ENCODE measurements at places on chromosomes 3 and 15.

GRCh38 chr3:49498239-49498638, 28.2 kb downstream of the DAG1 start:
- H3K4me1 ChIP-seq = peaks cover 9% of the 10 kb centered on the region
- no peak overlapping the region for H3K27ac ChIP-seq
- no peaks in the 10 kb centered on the region for H3K36me3 ChIP-seq
- DNase-seq = no peak
- no peaks in the 10 kb centered on the region for H3K27me3 ChIP-seq
- no peak overlapping the region for H3K4me3 ChIP-seq

- H3K36me3 ChIP-seq = peaks cover 5% of the 10 kb centered on the region
- DNase-seq = no peak
- peaks cover 6% of the 10 kb centered on the region for H3K4me1 ChIP-seq
- no peak overlapping the region for H3K27ac ChIP-seq
- H3K4me3 ChIP-seq = no peak overlapping the region
Measured at GRCh38 chr3:67648701-67649100, 5.7 kb downstream of the SUCLG2 start.

GRCh38 chr15:91942720-91943394, 89.3 kb downstream of the SLCO3A1 start:
- H3K27ac ChIP-seq = peak overlapping the region; percentile 59
- no peaks in the 10 kb centered on the region for H3K36me3 ChIP-seq
- H3K4me1 ChIP-seq = peaks cover 42% of the 10 kb centered on the region
- DNase-seq = peak; percentile 70
- H3K27me3 ChIP-seq = no peaks in the 10 kb centered on the region

- H3K36me3 ChIP-seq = no peaks in the 10 kb centered on the region
- DNase-seq = no peak
- H3K27ac ChIP-seq = no peak overlapping the region
- H3K27me3 ChIP-seq = no peaks in the 10 kb centered on the region
- H3K4me3 ChIP-seq = no peak overlapping the region
- H3K4me1 ChIP-seq = peaks cover 21% of the 10 kb centered on the region
Measured at GRCh38 chr3:45628746-45629145, 34.2 kb downstream of the LIMD1 start.

DNA sequence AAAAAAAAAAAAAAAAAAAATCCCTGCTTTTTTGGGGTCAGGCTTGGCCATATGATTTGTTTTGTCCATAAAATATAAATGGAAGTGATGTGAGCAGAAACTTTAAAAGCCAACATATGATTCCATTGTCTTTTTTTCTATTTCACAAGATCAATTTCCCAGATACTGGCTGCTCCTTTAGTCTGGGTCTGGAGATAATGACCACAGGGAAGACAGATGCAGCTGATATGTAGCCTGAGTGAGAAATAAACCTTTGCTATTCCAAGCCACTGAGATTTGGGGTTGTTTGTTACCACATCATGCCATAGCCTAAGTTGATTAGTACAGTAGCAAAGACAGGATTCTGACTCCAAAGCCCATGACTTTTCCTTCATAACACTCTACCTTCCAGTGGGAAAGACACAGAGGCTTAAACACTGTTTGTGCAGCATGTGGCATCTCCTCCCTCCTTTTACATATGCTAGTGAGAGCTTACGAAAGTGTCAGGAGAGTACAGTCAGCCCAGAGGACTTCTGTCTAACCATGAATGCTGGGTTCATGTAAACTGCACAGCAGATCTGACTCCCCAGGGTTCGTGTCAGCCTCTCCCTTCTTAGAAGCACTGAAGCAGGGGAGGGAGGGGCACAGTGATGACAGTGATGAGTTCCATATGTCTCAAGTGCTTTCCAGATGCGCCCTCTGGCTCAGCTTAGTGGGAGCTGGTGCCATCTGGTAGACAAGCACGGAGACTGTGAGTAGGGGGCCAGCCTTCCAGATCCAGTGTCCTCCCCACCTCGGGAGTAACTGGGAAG, 36.7 kb upstream of the SLC7A14 start:
- H3K4me1 ChIP-seq = no peaks in the 10 kb centered on the region
- H3K27me3 ChIP-seq = no peaks in the 10 kb centered on the region
- no peaks in the 10 kb centered on the region for H3K36me3 ChIP-seq
- no peak overlapping the region for H3K4me3 ChIP-seq
- H3K27ac ChIP-seq = no peak overlapping the region
- DNase-seq = no peak

DNA sequence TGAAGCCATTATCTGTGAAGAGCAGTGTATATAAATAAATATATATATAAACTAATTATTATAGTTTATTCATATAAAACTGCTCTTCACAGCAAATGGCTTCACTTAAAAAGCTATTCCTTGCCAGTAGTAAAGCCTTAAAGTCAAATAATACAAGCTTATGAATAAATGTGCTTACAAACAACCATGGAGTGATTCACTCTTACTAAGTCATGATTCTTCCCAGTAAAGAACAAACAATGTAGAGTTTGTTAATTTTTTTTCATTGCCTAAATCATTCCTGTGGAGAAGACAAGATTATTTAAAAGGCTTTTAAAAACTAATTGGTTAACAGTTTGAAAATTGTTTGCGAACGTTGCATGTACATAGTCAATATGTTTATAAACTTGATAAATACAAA, 140.7 kb downstream of the PLCH1 start:
- no peaks in the 10 kb centered on the region for H3K27me3 ChIP-seq
- H3K4me1 ChIP-seq = no peaks in the 10 kb centered on the region
- H3K27ac ChIP-seq = no peak overlapping the region
- no peak overlapping the region for H3K4me3 ChIP-seq
- no peaks in the 10 kb centered on the region for H3K36me3 ChIP-seq
- no peak for DNase-seq

GRCh38 chr3:59392116-59392515, 342.3 kb upstream of the CFAP20DC start:
- no peak for DNase-seq
- no peaks in the 10 kb centered on the region for H3K36me3 ChIP-seq
- H3K4me1 ChIP-seq = no peaks in the 10 kb centered on the region
- H3K27ac ChIP-seq = no peak overlapping the region
- no peak overlapping the region for H3K4me3 ChIP-seq

DNA sequence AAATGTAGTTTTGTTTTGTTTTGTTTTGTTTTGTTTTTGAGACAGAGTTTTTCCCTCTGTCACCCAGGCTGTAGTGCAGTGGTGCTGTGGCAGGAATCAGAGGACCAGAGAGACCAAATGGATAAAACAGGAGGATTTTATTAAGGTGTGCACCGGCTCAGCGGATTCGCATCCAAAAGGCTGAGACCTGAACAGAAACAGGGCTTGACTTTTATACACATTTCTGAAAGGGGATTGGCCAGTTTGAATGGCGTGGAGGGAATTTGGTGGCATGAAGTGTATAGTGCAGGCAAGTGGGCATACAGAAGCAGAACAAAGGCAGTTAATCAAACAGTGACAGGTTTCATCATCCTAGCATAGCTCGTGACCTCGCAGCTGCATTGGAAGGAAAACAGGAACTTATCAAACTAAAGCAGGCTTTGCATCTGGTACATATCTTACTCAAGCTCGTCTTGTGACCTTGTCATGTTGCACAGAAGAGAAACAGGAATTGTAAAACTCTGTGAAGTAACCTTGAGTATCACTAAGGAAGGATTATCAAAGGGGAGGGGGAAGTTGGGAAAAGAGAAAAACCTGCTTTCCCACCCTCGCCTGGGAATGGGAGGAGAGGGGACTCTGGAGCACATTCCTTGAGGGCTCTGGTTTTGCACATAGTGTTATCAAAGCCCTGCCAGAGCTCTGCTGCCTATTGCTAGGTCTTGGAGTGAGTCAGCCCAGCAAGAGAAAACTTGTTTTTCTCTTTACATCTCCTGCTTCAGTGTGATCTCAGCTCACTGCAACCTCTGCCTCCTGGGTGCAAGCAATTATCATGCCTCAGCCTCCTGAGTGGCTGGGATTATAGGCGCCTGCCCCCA, 38.5 kb downstream of the C3orf62 start:
- H3K4me1 ChIP-seq = peaks cover 4% of the 10 kb centered on the region
- no peak overlapping the region for H3K4me3 ChIP-seq
- H3K27ac ChIP-seq = peak overlapping the region; percentile 52
- H3K36me3 ChIP-seq = no peaks in the 10 kb centered on the region
- DNase-seq = no peak
- H3K27me3 ChIP-seq = no peaks in the 10 kb centered on the region

DNA sequence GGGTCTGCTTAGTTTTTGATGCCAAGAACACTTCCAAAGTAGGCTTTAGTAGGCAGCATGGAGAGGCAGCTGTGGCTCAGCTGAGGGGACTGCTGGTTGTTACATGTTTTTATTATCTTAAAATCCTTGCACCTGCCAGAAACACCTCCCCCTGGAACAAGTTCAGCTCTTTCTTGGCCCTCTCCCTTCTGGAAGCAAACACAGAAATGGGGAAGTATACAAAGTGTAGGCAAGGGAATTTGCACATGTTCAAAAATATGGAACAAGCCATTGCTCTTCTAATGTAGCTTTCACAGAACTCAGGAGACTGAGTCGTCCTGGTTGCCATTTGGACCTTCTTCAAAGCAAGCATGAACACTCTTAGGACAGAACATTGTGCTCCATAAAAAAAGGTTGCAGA, 169.1 kb upstream of the SEMA6D start:
- H3K27me3 ChIP-seq = no peaks in the 10 kb centered on the region
- DNase-seq = no peak
- H3K4me1 ChIP-seq = no peaks in the 10 kb centered on the region
- H3K27ac ChIP-seq = no peak overlapping the region
- no peaks in the 10 kb centered on the region for H3K36me3 ChIP-seq

- H3K4me1 ChIP-seq = no peaks in the 10 kb centered on the region
- no peaks in the 10 kb centered on the region for H3K36me3 ChIP-seq
- H3K27me3 ChIP-seq = no peaks in the 10 kb centered on the region
- DNase-seq = no peak
Measured at GRCh38 chr3:94184781-94185180, 121.9 kb downstream of the NSUN3 start.

GRCh38 chr3:159189994-159190669, 388.3 kb downstream of the MFSD1 start:
- no peak overlapping the region for H3K4me3 ChIP-seq
- no peak overlapping the region for H3K27ac ChIP-seq
- no peaks in the 10 kb centered on the region for H3K27me3 ChIP-seq

DNA sequence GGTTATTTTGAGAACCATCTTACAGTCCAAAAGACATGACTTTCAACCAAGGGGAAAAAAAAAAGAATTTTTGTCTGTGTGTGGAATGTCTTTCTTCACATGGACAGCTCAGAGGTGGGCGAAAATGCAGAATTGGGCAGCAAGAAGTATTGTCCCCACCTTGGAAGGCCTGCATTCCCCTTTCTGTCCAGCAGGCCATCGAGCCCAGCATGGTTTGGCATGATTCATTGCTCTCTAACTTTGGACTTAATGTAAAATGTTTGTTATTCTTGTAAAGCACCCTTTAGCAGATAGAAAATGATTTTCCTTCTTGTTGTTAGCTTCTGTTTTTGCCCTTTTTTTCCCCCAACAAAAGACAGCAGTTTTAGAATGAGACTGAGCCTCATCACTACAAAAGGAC, 12.4 kb downstream of the MYO1E start:
- no peaks in the 10 kb centered on the region for H3K36me3 ChIP-seq
- DNase-seq = no peak
- no peaks in the 10 kb centered on the region for H3K27me3 ChIP-seq
- H3K4me3 ChIP-seq = no peak overlapping the region
- H3K4me1 ChIP-seq = peaks cover under 1% of the 10 kb centered on the region

GRCh38 chr15:43093026-43093425, 12.8 kb downstream of the UBR1 start:
- DNase-seq = no peak
- H3K27ac ChIP-seq = no peak overlapping the region
- H3K4me1 ChIP-seq = no peaks in the 10 kb centered on the region
- no peaks in the 10 kb centered on the region for H3K27me3 ChIP-seq
- H3K4me3 ChIP-seq = no peak overlapping the region
- peaks cover 2% of the 10 kb centered on the region for H3K36me3 ChIP-seq

DNA sequence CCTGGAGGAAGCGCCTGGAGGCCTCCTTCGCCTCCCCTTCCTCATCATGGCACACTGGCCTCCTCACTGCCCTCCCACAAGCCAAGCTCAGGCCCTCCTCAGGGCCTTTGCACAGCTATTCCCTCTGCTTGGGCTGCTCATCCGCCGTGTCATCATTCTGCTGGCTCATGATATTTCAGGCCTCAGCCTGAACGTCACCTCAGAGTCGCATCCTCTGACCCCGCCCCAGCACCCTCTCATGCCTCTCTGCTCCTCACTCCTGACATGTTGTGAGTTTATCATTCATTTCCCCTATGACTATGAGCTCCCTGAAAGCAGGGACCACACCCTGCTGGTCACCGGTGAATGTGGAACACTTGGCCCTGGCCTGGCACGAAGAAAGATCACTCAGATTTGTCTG, 20.7 kb upstream of the POC1A start:
- no peak overlapping the region for H3K4me3 ChIP-seq
- DNase-seq = no peak
- H3K4me1 ChIP-seq = no peaks in the 10 kb centered on the region
- no peak overlapping the region for H3K27ac ChIP-seq

DNA sequence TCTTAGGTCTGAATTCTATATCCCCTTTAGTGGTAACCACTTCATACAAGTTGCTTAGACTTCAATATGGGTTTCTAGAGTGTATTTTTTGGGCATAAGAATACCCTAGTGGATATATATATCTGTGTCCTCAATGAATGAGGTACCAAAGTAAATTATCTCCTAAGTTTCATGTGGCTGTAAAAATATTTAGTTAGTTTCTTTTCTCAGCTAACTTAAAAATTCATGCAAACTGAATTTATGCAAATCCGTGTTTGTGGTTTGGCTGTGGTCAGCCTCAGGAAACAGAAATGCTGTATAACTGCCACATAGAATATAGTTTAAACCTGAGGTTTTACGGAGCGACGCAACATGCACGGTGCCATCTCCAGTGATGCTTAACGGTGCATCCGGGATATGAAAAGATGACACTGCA, 80.3 kb downstream of the PEX5L start:
- no peaks in the 10 kb centered on the region for H3K4me1 ChIP-seq
- H3K27ac ChIP-seq = no peak overlapping the region
- H3K27me3 ChIP-seq = no peaks in the 10 kb centered on the region
- no peak overlapping the region for H3K4me3 ChIP-seq
- no peak for DNase-seq
- no peaks in the 10 kb centered on the region for H3K36me3 ChIP-seq

DNA sequence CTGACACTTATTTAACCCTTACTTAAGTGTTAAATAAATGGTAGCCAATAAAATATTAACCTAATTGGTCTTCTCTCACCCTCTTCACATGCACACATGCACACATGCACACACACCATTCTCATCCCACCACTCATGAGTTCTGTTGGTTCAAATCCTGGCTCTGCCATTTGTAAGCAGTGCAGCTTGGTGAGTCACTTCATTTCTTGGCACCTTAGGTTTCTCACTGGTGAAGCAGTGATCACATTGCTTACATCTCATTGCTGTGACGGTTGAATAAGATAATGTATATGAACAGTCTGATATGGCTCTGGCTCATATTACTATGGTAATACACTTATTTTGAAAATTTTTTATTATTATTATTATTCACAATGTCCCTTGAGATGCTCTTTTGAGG, 33.8 kb downstream of the RIOX2 start:
- no peak overlapping the region for H3K4me3 ChIP-seq
- H3K27me3 ChIP-seq = no peaks in the 10 kb centered on the region
- H3K4me1 ChIP-seq = no peaks in the 10 kb centered on the region
- no peak overlapping the region for H3K27ac ChIP-seq
- no peak for DNase-seq

All from natural killer cell (primary cell).